Lower lobe of right lung (tissue), 2 donors: ENCODE measurements at places on chromosomes 12 and 14. TPM values are rescaled to one million over a fixed set of nuclear protein-coding genes. Genes with fewer than 3 reads are reported as not detected.

Gene A2M
- total RNA-seq = 1,832 TPM

Gene KCNA1
- total RNA-seq = not detected

Gene SLC41A2
- 24.8 TPM for total RNA-seq

DNA sequence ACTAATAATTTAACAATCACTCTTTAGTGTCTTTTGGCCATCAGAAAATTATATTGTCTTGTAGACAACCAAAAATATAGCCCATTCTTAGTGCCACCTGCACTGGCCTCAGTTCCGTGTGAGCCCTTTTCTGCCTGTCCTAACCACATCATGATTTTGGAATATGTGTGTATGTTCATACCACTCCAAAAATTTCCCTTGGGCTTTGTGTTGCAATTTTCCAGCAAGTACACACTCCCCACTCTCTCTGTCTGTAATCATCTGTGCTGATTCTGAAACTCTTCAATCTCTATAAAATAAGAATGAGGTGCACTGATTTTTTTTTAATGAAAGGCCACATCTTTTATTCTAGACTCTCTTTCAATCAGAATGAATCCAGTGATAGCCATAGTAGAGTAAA, 196.0 kb downstream of the PIK3C2G start:
- DNase-seq = no peak

- no peak for DNase-seq
Measured at GRCh38 chr12:105205322-105206048, 30.5 kb downstream of the APPL2 start.

- DNase-seq = no peak
Measured at GRCh38 chr12:101695706-101696105, 1.7 kb upstream of the CHPT1 start.

DNA sequence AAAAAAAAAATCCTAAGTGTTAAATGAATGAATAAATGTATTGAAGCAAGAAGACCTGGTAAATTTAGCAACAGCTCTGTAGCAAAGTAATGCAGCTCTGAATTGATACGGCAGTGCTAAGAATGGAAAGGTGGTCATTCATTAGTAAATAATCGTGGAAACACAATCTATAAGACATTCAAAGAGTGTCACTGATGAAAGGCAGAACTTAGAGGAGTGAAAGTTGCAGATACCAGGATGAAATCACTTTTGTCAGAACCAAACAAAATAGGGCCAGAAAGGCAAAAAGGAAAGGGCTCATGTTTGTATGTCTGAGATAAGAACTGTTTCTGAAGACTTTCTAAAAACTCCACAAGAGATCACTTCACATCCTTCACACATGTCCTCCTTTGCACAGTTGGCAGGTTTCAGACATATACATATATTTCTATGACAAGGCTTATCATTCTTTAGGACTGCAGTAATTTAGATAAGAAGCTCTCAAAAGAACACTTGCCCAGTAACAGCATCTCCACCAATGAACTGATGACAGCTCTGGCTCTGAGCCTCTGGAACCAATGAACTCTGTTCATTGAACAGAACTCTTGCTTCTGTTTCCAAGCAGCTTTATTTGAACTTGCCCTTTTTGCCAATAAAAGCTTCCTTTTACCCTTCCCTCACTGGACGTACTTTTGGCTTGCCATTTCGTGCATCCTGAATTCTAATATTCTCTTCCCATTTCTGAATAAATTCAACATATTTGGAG, 4.2 kb upstream of the LRR1 start:
- no peak for DNase-seq

- DNase-seq = no peak
Measured at GRCh38 chr12:85280984-85281630, 1.1 kb downstream of the ALX1 start.
